ENCODE measurements at places on chromosomes 7 and 10.

GRCh38 chr10:99393683-99394082, 36.7 kb downstream of the GOT1 start:
- no peak for DNase-seq

DNA sequence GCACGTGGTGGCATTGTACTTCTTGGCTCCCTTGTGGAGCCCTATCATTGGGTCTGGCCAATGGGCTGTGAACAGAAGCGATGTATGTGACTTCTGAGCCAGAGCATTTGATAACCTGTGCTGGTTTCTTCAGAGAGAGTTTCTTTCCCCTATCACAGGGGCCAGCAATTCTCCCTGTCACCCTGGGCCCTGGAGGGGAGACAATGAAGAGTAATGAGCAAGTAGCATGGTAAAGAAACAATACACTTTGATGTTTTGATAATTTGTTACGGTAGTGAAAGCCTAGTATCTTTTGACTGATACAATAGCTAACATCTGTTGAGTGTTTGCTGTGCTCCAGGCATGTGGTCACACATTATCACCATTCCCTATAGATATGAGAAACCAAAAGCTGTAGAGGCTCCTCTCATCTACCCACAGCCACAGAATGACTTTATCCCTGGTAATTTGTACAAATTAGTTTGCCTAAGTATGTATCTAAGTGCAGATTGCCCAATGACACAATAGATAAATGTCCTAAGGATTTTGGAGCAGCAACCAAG, 113.4 kb upstream of the SVIL start:
- no peak for DNase-seq

GRCh38 chr10:98267894-98268693, at the start of gene LOXL4:
Gene LOXL4, minus strand, starts transcription at chr10:98268194. Its CDS starts 5,175 bp downstream, at chr10:98263019.
- DNase-seq = no peak

GRCh38 chr7:11779864-11780674, 51.9 kb downstream of the THSD7A start:
- no peak for DNase-seq

GRCh38 chr10:49404321-49404878, 8.5 kb upstream of the DRGX start:
- no peak for DNase-seq

DNA sequence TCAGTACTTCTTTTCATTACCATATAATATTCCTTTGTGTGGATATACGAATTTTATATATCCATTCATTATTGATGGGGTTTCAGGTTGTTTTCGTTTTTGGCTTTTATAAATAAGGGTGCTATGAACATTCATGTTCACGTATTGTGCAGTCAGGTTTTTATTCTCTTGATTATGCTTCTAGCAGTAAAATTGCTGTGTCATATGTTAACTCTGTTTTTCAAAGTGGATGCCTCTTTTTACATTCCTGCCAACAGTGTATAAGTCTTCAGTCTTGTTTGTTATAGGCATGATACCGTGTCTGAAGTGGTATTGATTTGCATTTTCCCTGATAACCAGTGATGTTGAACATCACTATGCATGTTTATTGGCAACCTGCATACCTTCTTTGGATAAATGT, 127.1 kb upstream of the CNTNAP2 start:
- DNase-seq = no peak

DNA sequence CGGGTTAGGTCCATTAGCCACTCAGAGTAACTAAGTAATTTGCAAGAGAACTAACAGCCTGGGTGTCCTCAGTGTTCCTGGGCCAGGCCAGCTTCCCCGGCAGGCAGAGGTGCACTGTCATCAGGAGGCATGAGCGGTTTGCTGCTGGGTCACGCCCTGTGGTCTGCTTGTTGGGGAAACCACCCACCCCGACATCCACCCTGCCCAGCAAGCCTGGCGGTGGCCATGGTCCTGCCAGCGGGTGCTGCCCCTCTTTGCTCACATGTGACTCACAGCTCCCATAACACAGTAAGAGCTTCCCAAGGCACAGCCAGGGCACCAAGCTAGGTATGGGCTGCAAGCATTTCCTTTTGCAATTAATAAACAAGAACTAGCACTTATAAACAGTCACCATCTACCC, 75.9 kb downstream of the RGS10 start:
- no peak for DNase-seq

DNA sequence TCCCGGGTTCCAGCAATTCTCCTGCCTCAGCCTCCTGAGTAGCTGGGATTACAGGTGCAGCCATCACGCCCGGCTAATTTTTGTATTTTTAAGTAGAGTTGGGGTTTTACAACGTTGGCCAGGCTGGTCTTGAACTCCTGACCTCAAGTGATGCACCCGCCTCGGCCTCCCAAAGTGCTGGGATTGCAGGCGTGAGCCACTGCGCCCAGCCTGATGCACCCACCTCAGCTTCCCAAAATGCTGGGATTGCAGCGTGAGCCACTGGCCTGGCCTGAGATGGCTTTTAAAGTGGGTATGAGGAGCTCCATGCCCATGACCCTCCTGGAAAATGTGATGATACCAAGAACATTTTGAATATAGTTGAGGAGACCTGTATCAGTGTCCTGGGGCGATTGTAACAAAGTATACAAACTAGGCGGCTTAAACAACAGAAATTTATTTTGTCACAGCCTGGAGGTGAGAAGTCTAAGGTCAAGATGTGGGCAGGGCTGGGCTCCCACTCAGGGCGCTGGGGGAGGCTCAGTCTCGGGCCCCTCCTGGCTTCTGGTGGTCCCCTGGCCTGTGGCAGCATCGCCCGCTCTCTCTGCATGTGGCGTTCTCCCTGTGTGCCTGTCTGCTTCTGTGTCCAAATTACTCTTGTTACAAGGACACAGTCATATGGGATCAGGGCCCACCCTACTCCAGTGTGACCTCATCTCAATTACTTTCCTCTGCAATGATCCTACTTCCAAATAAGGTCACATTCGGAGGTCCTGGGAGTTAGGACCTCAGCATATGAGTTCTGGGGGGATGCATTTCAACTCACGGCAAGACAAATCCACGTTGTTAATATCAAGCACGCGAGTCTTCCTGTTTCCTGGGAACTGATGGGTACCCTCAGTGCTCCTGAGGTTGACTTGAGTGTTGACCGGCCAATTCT, 108.8 kb downstream of the ACTR3B start:
- no peak for DNase-seq

GRCh38 chr10:120184547-120185337, 272.3 kb upstream of the PLPP4 start:
- no peak for DNase-seq

DNA sequence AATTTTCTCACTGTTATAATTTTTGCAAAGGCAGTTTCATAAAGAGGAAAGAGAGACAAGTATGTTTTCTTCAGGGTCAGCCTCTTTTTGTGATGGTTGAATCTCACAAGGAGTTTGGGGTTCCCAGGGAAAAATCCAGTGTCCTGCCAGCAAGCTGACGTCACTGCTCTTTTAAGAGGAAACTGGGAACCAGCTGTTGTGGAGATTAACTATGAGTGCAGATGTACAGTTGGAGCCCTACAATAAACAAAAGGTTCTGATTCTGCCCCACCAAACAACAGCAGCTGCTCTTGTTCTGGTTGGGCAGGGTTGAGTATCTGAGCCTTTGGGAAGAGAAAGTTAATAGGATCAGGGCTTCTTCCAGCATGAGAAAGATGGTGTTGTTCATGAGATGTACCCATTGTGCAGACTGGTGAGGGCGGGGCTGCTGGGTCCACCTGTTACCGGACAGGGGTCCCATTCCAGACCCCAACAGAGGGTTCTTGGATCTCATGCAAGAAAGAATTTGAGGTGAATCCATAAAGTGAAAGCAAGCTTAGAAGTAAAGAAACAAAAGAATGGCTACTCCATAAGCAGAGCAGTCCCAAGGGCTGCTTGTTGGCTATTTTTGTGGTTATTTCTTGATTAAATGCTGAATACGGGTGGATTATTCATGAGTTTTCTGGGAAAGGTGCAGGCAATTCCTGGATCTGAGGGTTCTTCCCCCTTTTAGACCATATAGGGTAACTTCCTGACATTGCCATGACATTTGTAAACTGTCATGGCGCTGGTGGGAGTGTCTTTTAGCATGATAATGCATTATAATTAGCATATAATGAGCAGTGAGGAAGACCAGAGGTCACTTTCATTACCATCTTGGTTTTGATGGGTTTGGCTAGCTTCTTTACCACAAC, 12.5 kb downstream of the PRF1 start:
- no peak for DNase-seq

- no peak for DNase-seq
Observed at GRCh38 chr10:29346296-29347001, 57.6 kb downstream of the LYZL1 start.

DNA sequence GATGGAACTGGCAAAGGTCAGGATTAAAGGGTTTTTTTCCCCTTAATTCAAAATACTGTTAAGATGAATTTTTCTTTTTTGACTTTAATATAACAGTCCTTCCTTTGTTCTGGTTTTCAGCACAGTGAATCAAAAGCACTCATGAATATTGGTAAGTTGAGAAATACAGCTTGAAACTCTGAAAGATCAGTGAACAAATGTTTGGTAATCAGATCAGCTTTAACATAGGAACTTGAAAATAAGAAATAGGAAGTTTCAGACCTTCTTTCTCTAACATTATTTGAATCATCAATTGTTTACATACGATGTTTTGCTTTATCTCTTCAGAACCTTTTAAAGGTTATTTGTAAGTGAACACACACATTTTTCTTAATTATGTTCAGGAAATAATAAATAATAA, 90.5 kb downstream of the SGMS1 start:
- DNase-seq = no peak

DNA sequence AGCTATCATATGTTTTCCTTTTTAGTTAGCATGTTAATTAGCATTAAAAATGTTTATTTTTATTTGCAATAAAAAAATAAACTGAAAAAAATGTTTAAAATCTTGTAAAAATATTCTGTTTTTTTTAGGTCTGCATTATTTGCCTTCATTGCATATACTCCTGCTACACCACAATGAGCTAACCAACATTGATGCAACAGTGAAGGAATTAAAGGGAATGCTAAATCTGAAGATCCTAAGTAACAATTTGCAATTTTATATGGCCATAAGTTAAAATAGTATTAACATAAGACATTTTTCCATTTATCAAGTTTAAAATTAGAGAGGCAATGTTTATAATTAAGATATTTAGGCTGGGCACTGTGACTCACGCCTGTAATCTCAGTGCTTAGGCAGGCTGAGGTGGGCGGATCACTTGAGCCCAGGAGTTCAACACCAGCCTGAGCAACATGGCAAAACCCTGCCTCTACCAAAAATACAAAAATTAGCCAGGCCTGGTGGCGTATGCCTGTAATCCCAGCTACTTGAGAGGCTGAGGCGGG, 32.2 kb downstream of the LRRC72 start:
- no peak for DNase-seq

GRCh38 chr10:51867956-51868355, 168.6 kb upstream of the CSTF2T start:
- no peak for DNase-seq

DNA sequence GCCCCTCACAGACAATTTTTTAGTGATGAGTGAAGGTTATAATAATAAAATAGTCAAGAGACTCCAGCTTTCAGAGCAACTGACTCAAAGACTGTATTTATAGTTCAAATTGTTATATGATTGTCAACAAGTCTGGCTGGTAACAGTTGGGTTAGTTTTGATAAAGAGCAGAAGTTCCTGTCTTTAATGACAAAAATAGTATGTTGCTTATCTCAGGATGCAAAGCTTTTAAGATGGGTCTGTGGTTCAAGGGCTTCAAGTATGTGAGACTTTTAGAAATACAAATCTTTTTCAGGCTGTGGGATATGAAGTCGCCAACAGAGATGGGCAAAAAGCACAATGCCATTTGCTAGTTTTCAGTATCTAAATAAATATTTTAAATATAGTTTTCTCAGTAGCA, 118.4 kb downstream of the ABCA13 start:
- no peak for DNase-seq

DNA sequence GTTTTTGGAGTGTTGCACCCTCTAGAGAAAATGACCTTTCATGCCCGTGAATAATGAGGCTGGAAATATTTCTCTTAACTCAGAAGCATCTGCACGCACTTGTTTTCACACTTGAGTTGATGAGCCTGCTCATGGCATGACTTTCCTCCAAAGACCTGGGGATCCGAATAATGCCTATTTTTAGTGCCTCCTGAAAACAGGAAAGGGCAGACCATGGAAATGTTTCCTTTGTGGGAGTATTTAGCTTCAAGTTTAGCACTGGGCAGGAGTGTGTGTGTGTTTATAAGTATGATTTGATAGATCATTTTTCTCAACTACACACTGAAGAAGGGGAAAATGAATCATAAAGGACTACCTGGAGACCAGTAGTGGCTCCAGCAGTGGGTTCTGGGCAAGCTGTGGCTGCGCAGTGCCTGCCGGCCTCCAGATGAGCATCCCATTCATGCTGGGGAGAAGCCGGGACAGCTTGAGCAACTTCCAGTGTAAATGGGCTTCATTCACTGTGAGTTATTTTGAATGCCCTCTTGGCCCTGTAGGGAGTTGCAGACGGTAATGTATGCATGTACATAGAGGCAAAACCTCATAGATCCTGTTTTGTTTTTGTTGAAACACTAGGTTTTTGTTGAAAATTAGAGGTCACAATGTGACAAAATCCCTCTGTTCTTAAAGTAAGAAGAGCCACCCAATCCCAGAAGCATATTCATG, 117.8 kb upstream of the INSYN2A start:
- DNase-seq = no peak

DNA sequence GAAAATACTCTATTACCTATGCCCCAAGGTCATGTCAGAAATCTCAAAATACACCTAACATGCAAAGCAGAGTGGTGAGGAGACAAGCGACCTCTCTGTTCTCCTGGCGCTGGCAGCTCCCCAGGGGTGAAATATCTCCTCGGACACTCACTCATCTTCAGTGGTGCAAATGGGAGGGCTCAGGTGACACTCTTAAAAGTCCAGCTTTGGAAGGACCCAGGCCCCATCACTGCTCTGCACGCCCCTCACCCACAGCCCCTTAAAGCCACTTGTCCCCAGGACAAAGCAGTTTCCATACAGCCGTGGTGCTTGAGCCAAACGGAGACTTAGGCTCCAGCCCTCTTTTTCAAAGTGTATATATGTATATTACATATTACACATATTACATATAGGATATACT, 12.4 kb downstream of the PRKAG2 start:
- no peak for DNase-seq

- no peak for DNase-seq
Observed at GRCh38 chr7:68321776-68322496, 1276.3 kb upstream of the AUTS2 start.

GRCh38 chr10:113455947-113456346, 96.9 kb upstream of the HABP2 start:
- DNase-seq = no peak

DNA sequence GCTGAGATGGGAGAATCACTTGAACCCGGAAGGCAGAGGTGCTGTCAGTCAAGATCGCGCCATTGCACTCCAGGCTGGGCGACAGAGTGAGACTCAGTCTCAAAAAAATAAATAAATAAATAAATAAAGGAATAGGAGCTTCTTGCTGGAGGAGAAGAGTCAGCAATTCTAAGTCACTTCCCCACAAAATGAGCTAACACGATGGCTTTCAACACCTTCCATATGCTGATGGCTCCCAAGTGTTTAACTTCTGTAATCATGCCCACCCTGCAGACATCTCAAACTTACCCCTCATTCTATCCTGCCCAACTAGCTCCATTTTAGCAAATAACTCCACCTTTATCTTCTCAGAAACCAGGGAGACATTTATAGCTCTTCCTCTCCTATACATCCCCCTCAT, 21.2 kb downstream of the PSAP start:
- DNase-seq = no peak

GRCh38 chr10:5188358-5188757, 3.4 kb upstream of the AKR1C8 start:
- no peak for DNase-seq

- DNase-seq = no peak
Observed at GRCh38 chr7:32250471-32251260, 180.5 kb upstream of the PDE1C start.

Data from AML-193 (cell line).